ENCODE measurements at places on chromosomes 4 and X.

DNA sequence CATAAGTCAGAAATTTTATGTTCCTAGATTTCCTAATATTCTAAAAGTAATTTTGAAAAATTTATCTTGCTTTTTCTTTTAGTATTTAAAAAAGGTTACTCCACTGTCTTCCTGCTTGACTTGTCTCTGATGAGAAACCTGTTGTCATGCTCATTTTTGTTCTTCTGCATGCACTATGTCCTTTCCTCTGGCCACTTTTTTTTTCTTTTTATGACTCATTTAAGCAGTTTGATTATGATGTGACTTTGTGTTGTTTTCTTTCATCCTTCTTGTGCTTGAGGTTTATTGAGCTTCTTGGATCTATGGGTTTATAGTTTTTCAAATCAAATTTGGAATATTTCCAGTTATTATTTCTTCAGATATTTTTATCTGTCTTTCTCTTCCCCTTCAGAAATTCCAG is 12.0 kb upstream of the UFSP2 start:
- no peak for DNase-seq

GRCh38 chr4:120053911-120054310 is 12.7 kb downstream of the MAD2L1 start:
- DNase-seq: no peak

- peak; percentile 95 for DNase-seq
These were observed 223.4 kb downstream of the SHROOM3 start for GRCh38 chr4:76658231-76659102.

DNA sequence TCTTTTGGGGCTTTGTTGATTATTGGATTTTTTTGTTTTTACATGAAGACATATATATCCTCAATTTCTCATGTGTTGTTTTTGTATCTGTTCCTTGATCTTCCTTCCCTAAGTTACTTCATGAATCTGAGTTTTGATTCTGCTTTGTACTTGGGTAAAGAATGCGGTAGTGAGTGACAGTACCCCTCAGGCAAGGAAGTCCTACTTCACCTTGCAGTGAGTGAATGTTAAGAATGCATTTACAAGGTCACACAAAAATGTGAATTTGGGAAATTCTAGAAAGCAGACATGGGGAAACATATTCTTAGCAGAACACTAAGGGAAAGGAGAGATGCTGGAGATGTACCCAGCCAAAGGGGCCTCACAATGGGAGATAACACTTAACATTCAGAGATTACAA is 373.1 kb upstream of the LCORL start:
- DNase-seq: no peak

DNA sequence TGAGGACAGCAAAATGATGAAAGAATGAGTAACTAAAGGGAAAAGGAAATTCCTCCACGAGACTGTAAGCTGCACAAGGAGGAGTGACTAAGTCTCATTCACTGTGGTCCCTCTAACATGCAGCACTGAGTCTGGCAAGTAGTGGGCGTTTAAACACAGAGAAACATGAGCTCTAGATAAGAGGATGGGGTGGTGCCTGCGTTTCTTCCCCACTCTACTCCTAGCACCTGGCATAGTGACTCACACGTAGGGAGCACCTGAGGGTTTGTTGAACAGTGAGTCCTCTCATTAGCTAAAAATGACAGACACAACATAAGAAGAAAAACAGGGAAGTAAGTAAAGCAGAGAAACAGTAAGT is 105.8 kb upstream of the CBR4 start:
- peak; percentile 82 for DNase-seq

GRCh38 chrX:75096331-75096730 is 59.8 kb downstream of the ABCB7 start:
- DNase-seq: no peak

- no peak for DNase-seq
These were observed 208.9 kb downstream of the FAM47A start for GRCh38 chrX:33923262-33923661.

DNA sequence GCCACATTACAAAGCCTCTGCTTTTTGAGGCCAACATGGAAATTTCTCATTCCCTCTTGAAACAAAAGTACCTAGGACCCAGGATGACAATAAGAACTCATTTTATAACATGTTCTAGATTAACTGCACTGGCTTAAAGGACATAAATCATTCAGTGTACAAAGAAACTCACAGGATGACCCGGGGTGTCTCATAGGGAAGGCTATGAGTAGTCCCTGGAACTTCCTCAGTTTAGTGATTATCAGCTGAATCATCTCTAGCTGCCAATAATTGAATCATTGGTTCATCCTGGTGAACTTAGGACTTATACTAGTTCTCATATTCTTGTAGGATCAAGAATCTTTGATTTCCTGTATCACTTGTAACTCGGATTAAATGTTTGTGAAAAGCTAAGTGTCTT is 95.8 kb upstream of the WDR1 start:
- no peak for DNase-seq

- DNase-seq: no peak
These were observed 40.4 kb downstream of the COL4A6 start for GRCh38 chrX:108397627-108398391.

DNA sequence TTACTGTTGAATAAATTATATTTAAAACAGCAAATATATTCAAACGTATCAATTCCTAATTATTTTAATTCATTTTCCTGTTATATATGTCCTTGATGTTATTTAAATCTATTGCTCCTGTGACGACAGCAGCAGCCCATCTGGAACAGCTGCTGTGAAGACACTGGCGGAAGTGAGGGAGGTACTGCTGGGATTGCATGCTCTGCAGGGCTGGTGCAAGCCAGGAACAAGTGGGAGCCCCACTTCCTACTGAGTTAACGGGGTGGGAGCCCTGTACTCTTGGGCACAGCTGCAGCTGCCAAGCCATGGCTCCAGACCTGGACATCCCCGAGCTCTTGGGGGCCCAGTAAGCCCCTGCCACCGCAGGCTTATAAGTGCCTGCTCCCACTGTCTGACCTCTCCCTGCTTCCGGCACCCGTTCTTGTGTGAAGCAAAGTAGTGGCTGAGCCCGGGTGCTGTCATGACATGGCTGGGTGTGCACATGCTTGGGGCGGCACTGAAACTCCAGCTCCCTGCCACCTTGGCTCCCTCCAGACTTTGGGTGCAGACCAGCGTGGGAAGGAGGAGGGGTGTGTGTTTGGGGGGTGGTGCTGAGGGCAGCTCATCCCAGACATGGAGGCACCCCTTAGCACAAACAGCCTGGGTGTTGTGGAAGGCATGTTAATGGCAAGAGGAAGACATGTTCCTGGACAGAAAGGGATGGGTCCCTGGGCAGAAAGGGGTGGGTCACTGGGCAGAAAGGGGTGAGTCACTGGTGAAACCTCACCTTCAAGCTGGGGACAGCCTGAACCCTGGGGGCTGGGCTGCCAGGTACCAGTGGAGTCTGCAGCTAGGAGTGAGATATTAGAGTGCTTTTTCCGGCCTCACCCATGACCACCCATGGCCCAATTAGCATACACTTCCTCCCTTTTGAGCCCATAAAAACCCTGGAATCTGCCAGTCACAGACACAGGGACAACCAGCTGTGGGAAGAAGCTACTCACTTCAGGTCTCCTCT is 1981.3 kb upstream of the IGFBP7 start:
- no peak for DNase-seq

DNA sequence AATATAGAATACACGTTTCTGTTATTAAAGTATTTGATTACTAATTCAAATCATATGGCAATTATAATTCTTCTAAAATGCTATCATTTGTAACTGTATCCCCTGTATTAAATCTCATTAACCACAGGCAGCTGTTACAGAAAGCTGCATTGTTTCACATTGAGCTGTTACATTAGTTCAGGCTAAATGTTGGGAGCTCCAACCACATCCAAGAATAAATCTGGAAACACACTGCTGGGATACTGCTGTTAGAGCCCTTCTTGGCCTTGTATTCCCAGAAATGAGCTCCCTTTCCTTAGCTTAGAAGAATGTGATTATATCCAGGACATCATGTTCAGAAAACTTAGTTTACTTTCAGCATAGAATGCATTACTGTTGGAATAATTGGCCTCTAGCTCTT is 48.2 kb downstream of the GUCY1B1 start:
- peak; percentile 77 for DNase-seq

GRCh38 chr4:152678841-152679240 is 956 bp downstream of the TMEM154 start:
- no peak for DNase-seq

DNA sequence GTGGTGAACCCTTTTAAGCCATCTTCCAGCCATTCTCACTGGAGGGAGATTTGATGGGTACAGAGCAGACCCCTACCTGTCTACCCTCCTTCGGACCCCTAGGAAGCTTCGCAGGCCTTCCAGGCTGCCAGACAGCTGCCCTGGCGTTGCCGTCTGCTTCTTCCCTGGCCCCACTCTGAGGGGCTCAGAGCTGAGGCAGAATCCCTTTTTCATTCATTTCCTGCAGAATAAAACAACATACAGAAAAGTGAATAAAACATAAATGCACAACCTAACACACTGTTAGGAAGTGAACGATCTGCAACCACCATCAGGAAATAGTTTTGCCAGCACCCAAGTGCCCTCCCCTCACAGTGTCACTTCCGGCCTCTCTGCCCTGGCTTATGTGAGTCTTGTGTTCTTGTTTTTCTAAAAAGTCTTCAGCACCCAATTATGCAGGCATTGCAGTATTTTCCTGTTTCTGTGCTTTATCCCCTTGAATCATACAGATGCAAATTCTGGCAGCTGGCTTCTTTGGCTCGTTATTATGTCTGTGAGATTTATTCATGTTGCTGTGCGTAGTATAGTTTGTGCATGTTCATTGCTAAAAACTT is 5.6 kb upstream of the ADD1 start:
- DNase-seq: no peak

- peak; percentile 94 for DNase-seq
These were observed 148.5 kb downstream of the DHRSX start for GRCh38 chrX:2351999-2352995.

- no peak for DNase-seq
These were observed 3.5 kb downstream of the GUCY1B1 start for GRCh38 chr4:155762334-155762733.

DNA sequence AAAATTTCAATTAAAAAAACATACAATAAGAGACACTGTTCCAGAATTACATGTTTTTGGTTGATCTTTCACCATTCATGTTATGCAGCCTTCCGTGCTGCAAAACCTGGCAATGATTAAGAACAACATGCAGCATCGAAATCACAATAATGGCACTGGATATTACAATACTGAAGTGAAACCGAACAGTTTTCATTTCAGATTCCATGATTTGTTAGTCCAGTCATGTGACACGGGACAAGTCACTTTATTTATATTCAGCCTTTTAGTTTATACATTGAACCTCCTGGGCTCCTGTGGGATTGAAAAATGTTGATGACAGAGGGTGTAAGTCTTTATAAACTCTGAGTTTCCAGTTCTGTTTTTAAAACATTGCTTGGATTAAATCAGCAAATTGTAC is 142.5 kb upstream of the TTC29 start:
- no peak for DNase-seq

DNA sequence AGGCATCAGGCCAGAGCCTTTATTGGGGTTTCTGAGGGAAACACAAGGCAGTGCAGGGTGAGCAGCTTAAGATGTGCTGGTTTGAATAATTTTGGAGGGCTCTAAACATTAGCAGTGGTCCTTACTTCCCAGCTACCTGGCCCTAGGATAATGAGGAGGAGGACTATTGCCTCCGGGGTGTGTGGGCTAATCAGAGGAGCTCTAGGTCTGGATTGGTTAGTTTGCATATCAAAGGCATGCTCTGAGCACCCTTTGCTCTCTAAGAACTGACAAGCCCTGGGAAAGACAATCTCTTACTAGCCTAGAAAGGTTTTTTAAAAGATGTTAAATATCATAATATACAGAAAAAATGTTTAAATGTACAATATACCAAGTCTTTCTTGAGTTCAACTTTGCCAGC is 58.4 kb downstream of the RXFP1 start:
- no peak for DNase-seq

GRCh38 chr4:158121161-158121579 is 51.7 kb downstream of the GASK1B start:
- DNase-seq: peak; percentile 96

GRCh38 chr4:124631760-124632159 is 80.8 kb downstream of the ANKRD50 start:
- peak; percentile 73 for DNase-seq

- no peak for DNase-seq
These were observed 563.5 kb downstream of the PCDH7 start for GRCh38 chr4:31283679-31284078.

GRCh38 chrX:49176421-49177326 is 5.0 kb downstream of the PLP2 start:
- DNase-seq: no peak

- no peak for DNase-seq
These were observed 100.2 kb downstream of the MAB21L2 start for GRCh38 chr4:150682126-150682525.

DNA sequence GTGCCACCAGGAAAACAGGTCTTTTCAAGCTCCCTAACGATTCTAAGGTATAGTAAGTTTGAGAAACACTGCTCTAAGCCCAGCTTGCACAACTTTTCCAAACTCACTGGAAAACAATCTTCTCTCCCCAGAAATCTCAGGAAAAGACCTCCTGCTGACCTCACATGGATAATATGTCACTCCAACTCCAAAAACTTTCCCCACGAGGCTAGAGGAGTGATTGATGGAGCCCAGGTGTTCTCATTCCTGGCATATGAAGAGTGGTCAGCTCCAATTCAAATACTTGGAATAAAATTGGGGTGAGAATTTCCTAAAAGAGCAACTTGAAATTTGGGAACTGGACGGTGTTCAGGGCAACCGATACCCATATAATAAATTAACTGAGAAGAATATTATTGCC is 299.9 kb downstream of the PPP4R3C start:
- DNase-seq: no peak

DNA sequence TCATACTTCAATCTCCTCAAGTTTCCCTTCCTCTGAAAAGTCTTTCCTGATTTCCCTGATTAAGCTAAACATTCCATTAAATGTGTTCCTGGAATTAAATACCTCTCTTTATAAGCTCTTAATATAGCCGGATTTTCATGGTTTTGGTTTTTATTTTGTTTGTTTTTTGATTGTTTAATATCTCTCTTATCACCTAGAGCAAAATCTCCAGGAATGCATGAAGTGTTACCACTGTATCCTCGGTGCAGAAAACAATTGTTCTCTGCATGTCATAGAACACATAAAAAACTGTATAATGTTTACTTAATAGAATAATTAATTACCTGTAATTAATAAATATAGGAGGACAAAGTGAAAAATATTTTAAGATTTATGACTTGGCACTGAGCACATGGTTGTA is 86.2 kb downstream of the PCDH18 start:
- no peak for DNase-seq

- DNase-seq: no peak
These were observed 115.2 kb upstream of the LNX1 start for GRCh38 chr4:53706422-53707032.

DNA sequence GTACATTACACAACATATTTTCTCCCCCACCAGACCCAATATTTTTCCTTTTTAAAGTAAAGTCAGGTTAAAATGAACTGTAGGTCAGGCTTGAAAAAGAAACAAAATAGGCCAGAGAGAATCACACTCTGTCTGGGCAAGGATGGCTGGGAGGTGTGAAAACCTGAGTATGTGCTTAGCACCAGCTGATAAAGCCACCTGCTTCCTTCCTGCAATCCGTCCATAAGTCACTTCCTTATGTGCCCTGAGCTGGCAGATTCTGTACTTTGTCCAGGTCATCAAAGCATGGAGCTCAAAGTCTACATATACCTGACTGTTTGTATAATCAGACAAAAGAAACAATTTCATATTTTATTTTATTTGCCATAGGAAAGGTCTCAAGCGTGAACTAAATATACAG is 37.7 kb downstream of the ANTXR2 start:
- DNase-seq: no peak

All from GM04503 (cell line).